Body of pancreas (tissue), 4 donors: ENCODE measurements at places on chromosomes 12 and 14. TPM values are rescaled to one million over a fixed set of nuclear protein-coding genes. Genes with fewer than 3 reads are reported as not detected.

The ADAM21 gene
- not detected for total RNA-seq

The LAG3 gene
- total RNA-seq = not detected

The ANKS1B gene
- total RNA-seq = 10.2 TPM

The C3AR1 gene
- total RNA-seq = 0.66 TPM

The BRF1 gene
- 54.5 TPM for total RNA-seq

The GALNT8 gene
- 0.52 TPM for total RNA-seq

The PRIMA1 gene
- 0.26 TPM for total RNA-seq

The GAS2L3 gene
- 2.1 TPM for total RNA-seq

The ETNK1 gene
- 25.1 TPM for total RNA-seq

The PRB2 gene
- total RNA-seq = not detected

The SLC35F4 gene
- not detected for total RNA-seq

The CRIP2 gene
- 96.6 TPM for total RNA-seq

The KRT74 gene
- not detected for total RNA-seq

The OLR1 gene
- total RNA-seq = 0.66 TPM

The CD63 gene
- 341 TPM for total RNA-seq

The SPIC gene
- not detected for total RNA-seq

The TROAP gene
- not detected for total RNA-seq

The TAS2R7 gene
- total RNA-seq = not detected

The VAMP1 gene
- total RNA-seq = 2.9 TPM

The RNASE8 gene
- not detected for total RNA-seq
